ENCODE measurements at places on chromosomes 12 and 14.

- no peak for DNase-seq
These were observed 288.5 kb upstream of the RTL1 start for GRCh38 chr14:101191721-101192660.

DNA sequence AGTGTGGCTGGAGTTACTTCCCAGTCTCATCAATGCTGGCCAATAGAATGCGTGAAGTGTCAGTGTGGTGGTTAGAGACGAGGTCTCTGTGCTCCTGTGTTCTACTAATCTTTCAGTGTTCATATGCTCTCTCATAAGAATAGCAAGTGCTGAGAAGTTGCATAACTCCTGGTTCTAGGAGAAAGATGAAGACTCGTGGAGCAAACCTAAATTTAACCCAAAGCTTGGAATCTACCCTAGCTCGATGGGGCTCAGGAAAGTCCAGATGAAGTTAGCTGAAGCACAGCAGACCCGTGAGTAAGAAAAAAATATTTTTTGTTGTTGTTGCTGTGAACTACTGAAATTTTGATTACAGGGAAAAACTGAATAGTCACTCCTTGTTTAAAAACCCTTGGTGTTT, 412.6 kb downstream of the APAF1 start:
- DNase-seq, result no peak

GRCh38 chr12:56084958-56085543, 5.1 kb downstream of the ERBB3 start:
- no peak for DNase-seq

DNA sequence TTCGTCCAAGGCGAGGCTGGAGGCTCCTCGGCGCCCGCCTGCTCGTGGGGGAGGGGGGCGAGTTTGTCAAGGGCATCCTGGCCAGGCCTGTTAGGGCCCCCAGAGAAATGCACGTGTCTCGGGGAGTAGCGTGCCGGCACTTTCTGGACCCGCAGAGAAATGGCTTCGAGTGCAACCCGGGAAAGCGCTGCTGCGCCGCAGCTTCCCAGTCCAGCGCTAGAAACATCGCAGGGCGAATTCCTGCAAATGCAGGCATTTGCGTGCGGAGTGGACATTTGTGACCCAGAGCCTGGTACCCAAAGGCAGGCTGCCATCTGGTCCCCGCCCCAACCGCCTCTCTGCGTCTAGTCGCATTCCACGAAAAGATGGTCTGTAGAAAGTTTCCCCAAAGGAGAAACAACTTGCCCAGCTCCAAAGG, 756 bp downstream of the LGR5 start:
- peak; percentile 53 for DNase-seq

DNA sequence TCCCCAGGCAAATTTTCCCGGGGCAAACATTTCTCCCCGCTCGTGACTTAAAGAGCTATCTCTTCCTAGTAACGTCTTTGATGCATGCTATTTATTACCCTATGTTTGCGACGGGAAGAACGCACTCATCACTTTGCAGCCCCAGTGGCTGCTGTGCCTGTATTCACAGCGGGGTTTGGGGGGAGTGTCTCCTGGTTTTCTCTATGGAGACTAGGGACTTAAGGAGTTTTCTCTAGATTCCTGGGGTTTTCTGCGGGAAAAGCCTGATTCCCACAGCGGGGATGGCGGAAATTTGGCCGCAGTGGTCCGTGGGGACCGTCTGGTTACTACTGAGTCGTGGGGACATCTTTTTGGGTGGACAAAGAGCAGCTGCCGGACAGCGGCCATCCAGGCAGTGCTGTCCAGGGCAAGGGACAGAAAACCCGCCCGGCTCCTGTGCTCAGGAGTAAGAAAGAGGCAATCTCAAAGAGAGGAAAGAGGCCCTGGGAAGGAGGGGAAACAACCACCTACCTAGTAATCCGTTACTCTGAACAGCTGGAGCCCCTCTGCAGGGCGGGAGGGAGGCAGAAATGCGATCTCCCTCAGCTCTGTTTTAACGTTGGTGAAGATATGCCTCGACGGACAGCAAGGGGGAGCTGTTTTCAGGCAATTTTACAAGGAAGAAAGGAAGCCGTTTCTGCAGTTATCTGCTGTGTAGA, 771 bp upstream of the AVPR1A start:
- peak; percentile 32 for DNase-seq

- DNase-seq, result no peak
These were observed 39.9 kb downstream of the VEZT start for GRCh38 chr12:95257541-95257940.

GRCh38 chr14:99824776-99825175, 31.6 kb downstream of the EML1 start:
- DNase-seq, result no peak

- no peak for DNase-seq
These were observed 50.9 kb downstream of the CHST11 start for GRCh38 chr12:104507672-104508071.

- no peak for DNase-seq
These were observed 271.7 kb downstream of the PDZRN4 start for GRCh38 chr12:41459906-41460214.

- DNase-seq, result no peak
These were observed 145.6 kb downstream of the DYRK2 start for GRCh38 chr12:67794161-67794560.

GRCh38 chr14:100108840-100109593, 43.8 kb downstream of the EVL start:
- no peak for DNase-seq

GRCh38 chr14:29016050-29016900, 249.7 kb downstream of the FOXG1 start:
- peak; percentile 78 for DNase-seq

DNA sequence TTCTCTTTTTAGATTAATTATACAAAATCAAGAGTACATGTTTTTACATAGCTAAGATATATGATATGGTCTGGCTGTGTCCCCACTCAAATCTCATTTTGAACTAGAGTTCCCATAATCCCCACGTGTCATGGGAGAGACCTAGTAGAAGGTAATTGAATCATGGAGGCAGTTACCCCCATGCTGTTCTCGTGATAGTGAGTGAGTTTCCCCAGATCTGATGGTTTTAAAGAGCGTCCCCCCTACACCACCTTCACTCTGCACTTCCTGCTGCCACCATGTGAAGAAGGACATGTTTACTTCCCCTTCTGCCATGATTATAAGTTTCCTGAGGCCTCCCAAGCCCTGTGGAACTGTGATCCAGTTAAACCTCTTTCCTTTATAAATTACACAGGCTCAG, 21.4 kb upstream of the DRAM1 start:
- DNase-seq, result no peak

GRCh38 chr12:50765095-50765911, 1.4 kb downstream of the ATF1 start:
- DNase-seq, result peak; percentile 50

DNA sequence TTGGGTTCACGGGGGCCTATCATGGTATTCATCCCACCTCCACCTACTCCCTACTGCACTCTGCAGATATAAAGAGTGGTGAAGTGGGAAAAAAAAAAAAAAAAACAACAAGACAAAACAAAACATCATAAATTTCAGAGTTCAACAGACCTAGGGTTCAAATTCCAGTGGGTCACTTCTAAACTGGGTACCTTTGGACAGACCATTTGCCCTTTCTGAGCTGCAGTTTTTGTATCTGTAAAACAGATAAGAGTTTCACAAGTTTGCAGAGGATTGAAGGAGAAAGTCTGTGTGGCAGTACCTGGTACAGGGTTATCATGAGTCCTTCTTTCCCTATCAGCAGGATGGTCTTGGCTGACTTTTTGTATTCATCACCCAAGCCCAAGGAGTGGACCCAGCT, 211.2 kb upstream of the EEA1 start:
- no peak for DNase-seq

DNA sequence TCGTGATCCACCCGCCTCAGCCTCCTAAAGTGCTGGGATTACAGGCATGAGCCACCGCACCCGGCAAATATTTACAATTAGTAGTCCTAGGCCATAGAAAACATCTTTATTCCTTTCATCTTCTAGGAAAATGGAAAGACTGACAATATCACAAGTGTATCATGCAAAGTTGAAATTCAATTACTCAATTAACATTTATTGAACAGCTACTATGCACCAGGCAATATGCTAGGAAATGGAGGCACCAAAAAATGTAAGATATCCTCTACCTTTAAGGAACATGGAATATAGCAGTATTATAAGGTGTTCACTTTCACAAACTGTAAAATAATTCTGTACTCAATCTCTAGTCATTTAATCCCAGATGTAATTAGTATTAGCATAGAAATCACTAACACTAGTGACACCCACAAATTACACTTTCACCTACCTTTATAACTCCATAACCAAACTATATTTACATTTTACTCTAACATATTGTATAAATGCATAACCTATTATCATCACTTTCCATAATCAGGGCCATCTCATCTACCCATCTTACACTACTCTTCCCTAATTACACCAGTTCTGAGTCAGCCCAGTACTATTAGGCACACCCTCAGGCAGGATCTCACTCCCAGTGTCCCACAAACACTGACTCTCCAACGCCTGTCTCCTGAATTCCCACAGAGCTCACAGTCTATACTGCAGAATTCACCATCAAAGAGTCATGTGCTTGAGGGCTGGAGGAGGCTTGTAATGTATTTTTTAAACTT, 10.4 kb downstream of the CORO1C start:
- no peak for DNase-seq

DNA sequence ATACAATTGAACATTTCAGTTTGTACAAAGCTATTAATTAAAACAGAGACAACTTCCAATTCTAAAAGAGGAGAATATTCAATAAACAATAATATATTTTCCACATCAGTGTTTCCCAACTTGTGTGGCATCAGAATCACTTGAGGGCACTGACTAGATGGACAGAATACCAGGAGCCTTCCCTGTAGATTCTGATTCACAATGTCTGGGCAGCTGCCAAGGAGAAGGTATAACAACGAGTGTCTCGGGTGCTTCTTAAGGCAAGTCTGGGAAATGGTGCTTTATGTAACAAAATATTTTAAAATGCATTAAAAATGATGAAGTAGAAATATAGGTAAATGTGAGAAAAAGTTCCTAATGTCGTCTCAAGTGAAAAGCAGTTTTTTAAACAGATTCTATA, 26.2 kb downstream of the GALC start:
- DNase-seq, result no peak

DNA sequence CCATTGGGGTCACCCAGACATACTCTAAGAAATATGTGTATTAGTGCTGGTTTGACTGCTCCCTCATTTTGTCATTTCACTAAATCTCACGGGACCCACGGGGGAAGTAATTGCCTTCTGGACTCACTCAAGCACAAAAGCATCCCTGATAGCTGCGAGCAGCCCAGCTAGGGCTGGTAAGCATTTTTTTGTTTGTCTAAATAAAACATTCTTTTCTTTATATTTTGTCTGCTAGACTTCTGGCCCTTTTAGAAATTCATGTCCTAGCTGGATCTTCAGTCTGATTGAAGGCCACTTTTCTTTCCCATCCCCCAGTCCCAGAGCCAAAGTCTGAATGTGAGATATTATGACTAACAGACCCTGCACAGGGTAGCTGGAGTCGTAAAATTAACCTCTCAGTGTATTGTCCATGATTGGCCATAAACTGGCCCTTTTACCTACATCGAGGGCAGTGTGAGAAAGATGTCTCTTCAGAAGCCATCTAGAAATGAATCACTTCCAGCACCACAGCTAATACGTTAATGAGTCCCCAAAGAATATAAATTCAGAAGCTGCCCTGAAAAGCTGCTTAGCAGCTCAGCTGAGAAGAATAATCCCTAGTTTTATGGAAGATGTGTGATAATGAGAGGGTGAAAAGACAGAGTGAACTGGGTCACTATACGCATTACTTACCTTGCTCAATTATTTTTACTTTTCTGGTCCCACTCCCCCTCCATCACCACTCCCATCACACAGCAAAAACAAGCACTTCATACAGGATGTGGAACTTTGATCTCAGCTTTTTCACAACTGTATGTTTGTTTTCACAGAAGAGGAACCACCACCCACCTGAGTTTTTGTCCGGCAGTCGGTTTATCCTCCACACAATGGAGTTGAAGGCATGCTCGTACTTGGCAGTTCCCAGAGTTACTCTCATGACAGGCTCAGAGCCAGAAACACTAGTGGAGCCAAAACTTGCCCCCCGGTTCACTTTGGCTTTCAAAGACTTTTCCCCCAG, 55.6 kb upstream of the GTF2A1 start:
- DNase-seq, result peak; percentile 65

DNA sequence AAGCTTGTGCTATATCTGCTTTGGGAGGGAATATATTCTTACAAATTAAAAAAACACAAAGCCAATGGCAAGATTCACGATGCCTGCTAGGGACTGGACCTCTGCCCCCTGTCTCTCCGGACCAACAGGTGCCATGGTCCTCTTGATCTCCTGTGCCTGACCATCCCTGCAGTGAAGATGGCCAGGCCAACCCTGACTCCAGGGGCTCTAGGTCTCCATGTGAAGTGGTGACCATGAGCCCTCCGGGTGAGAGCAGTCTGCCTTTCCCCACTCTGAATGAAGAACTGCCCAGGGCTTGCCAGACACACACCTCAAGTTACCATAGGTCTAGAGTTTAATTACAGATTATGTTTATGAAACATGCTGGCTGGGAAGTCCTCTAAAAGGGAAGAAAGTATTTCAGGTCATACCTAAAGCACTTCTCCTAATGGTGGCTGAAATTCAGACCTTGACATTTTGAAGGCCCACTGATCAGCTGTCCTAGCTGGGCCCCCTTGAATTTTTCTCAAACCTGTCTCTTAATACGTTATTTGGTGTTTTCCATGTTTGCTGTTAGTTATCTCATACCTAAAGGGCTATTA, 1.4 kb downstream of the ARHGDIB start:
- no peak for DNase-seq

DNA sequence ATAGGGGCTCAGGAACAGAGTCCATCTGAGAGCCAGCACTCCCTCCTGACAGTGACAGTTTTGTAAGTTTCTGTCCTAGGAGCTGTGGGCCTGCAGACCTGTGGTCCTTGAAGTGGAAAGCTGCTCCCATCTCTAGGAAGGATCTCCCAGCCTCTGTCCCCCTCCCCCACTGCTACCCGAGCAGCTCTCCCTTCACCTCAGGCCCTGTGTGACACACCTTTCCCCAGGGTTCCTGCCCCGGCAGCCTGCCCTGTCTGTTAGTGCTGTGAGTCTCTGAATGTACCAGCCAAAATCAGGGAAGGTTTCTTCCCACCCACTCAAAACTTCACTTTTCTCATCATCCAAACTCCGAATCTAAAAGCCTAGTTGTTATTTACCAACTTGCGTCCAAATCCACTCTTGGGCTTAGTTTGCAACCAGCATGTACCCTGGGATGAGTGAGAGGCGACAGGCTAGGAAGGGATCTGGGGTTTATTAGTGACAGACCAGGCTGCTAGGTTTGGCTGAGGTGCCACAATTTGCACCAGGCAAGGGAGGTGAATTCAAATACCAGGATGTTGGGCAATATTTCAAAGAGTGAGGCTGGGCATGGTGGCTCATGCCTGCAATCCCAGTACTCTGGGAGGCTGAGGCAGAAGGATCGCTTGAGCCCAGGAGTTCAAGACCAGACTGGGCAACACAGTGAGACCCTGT, 39.9 kb downstream of the NINJ2 start:
- DNase-seq, result no peak

GRCh38 chr14:67392800-67393199, 19.2 kb downstream of the PLEK2 start:
- no peak for DNase-seq
